ENCODE measurements at places on chromosomes 11 and 22.

- no peak for DNase-seq
Observed at GRCh38 chr11:2974272-2974671, 17.9 kb downstream of the NAP1L4 start.

DNA sequence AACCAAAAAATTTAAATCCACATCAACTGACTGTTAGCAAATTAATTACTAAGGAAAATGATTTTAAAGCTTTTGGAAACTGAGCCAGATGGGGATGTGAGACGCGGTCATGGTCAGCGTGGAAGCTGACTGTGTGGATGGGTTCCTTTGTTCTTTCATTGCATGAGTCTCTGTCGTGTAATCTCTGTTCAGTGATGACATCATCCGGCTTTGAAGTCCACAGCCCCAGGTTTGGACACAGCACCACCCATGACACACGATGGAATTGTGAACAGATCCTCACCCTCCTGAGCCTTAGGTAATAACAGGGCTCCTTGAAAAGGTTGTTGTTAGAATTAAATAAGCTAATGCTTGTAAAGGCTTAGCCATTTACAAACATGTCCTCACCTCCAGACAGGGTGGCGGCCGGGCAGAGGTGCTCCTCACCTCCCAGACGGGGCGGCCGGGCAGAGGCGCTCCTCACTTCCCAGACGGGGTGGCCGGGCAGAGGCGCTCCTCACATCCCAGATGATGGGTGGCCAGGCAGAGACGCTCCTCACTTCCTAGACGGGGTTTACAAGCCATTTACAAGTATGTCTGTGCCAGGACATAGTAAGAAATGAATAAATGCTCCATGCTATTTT is 677.3 kb downstream of the TBC1D22A start:
- no peak for DNase-seq

DNA sequence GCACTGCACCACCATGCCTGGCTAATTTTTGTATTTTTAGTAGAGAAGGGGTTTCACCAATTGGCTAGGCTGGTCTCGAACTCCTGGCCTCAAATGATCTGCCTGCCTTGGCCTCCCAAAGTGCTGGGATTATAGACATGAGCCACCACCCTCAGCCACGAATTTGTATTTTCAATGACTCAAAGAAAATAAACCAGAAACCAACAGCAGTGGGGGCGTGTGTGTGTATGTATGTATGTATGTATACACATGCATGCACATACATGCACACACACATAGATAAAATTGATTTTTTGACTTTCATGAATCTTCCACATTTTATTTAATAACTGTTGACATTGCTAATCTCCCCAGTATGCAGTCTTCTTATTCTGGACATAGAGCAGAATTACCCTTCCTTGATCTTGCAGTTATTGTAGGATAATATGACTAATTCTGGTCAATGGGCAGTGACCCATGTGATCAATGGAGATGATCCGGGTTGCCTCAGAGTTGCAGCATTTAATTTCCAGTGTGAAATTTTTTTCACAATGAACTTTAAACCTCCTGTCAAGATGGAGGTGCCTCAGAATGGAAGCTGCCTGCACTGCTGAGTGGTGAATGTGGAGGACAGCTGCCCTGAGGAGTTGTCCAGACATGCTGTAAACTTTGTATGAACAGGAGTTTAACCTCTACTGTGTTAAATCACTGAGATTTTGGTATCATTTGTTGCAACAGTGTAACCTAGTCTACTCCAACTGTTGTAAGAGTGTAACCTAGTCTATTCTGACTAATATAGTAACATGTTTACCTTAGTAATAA is 12.8 kb upstream of the PTPN5 start:
- no peak for DNase-seq

- DNase-seq, result no peak
Observed at GRCh38 chr11:24900960-24901549, 404.2 kb downstream of the LUZP2 start.

DNA sequence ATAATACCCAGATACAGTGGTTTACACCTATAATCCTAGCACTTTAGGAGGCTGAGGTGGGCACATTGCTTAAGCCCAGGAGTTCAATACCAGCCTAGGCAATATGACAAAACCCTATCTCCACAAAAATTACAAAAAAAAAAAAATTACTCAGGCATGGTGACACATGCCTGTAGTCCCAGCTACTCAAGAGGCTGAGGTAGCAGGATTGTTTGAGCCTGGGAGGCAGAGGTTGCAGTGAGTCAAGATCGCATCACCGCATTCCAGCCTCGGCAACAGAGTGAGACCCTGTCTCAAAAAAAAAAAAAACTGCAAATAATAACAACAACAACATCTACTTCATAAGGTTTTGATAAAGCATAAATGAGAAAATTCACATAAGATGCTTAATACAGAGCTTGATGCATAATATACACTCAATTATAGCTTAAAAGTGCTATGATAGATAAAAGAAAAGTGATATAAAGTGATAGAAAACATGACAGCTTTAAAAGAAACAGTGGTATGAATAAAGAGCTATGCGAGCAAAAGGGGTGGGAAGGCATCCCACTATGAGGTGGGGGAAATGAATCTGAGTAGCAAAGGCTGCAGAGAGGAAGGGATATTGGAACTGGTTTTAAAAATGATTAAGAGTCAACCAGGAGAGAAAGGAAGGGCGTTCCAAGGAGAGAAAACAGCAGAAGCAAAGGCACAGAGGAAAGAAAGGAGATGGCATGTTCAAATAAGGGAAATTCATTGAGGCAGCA is 197.6 kb downstream of the KIF18A start:
- DNase-seq, result no peak
